ENCODE measurements at places on chromosomes 1 and 21.

DNA sequence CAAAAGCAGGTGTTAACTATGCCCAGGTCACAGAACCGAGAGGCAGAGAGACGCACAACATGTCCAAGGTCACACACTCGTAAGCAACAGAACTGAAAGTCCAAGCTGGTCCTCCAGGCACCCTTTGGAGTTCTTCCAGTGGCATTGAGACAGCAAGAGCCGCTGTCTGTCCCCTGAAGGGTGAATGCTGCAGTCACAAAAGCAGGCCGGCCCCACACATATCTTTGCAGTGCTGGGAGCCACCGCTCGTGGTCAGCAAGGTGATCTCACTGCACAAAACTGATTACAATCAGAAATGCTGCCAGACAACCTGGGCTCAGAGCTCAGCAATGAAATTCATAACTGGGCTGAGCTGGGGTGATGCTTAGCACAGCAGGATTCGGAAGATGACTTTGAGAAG lies 47.4 kb upstream of the RAB4A start:
- no peak for DNase-seq

GRCh38 chr1:184473176-184473966 lies 86.5 kb downstream of the C1orf21 start:
- no peak for DNase-seq

- no peak for DNase-seq
These were observed 135.3 kb upstream of the PRMT6 start for GRCh38 chr1:106921186-106921585.

- no peak for DNase-seq
These were observed 711 bp upstream of the TESK2 start for GRCh38 chr1:45491487-45492260.

DNA sequence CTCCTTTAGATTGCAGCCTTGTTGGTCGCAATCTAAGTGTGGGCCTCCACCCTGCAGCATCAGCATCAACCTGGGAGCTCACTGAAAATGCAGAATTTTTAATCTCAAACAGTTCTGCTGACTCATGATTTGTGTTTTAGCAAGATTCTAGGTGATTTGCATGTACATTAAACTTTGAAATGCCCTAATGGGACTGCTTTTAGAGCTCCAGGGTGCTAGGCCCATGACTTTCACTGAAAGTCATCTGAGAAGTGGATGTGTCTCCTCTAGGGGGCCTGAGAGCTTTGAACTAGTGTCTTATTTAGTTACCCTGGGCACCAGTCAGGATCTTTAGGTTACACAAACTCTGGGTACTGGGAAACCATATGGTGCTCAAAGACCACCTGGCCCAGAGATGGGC lies 9.0 kb downstream of the TRIM67 start:
- DNase-seq = peak; percentile 22

- DNase-seq = no peak
These were observed 222.0 kb upstream of the PKN2 start for GRCh38 chr1:88462096-88462487.

DNA sequence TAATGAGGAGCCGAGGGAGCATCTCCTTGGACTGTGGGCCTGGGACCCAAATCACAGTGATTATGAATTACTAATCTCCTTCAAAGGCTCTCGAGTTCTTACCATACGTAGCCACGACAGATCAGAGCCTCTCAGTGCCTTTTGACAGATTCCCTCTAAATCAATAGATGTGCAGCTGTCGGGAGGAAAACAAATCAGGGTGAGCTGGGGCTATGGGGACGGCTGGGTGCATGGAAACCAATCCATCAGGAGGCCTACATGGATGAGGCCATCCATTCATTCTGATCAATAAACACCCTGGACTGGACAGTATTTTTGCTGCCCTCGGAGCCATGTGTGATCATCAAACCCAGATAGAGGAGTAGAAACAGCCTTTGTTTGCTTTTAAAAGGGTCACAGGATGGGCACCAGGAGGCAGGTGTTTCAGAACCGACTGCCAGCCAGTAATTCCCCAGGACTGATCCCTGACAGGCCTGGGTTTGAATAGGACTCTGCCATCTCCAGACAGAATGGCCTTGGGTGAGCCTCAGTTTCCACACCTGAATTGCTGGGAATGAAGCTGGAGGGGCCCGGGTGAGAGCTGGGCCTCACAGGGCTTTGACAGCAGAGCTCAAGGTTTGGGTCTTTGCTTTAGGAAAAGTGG lies 532.8 kb downstream of the MATN1 start:
- no peak for DNase-seq

GRCh38 chr1:207172885-207173284 lies 68.9 kb downstream of the C4BPA start:
- DNase-seq = no peak

DNA sequence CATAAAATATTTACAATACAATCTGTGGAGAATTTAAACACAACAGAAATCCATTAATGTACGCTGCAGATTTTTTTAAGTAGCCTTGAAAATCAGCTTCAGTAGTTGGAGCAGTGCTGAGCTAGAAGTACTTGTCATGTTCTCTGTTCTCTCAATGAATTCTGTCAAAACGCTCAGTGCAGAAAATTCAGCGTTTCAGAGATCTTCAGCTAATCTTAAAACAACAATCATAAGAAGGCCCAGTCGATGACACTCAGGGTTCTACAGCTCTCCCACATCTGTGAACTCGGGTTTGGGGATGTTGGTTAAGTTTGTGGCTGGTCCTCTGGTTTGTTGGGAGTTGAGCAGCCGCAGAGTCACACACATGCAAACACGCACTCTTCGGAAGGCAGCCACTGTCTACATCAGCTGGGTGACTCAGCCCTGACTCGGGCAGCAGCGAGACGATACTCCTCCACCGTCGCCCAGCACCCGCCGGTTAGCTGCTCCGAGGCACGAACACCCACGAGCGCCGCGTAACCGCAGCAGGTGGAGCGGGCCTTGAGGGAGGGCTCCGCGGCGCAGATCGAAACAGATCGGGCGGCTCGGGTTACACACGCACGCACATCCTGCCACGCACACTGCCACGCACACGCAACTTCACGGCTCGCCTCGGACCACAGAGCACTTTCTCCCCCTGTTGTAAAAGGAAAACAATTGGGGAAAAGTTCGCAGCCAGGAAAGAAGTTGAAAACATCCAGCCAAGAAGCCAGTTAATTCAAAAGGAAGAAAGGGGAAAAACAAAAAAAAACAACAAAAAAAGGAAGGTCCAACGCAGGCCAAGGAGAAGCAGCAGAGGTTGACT lies 161.2 kb downstream of the RUNX1 start:
- peak; percentile 61 for DNase-seq

- peak; percentile 41 for DNase-seq
These were observed 28.2 kb downstream of the TCEANC2 start for GRCh38 chr1:54081306-54082270.

DNA sequence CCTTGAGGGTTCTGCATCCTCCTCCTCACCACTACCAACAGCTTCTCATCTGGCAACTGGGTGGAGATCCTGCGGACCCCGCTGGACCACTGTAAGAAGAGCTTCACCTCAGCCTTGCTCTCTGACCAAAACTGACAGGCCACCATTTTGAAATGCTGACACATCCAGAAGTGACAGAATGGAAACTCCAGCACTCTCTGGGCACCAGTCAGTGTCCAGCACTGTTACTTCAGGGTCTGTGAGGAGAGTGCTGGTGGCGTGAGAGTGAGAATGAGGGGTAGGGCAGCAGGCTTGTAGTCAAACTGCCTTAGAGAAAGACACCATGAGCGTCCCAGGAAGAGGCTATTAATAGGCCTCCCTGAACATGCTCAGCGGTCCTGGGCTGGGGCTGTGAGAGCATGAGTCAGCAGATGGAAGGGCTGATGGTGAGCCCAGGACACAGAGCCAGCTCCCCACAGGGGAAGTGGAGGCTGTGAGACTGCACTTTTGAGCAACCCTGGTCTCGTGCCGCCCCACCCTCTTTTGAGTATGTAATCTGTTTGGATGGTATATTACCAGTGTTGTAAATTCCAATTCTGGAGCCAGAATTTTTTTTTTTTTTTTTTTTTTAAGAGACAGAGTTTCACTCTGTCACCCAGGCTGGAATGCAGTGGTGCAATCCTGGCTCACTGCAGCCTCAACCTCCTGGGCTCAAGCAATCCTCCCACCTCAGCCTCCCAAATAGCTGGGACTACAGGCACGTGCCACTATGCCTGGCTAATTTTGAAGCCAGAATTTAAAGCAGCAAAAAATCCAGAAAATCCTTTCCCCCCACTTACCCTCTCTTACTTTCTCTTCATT lies 34.4 kb upstream of the SLC30A1 start:
- DNase-seq = peak; percentile 81

- DNase-seq = no peak
These were observed 104.7 kb downstream of the HLCS start for GRCh38 chr21:36861595-36862323.

Data from Kasumi-1 (cell line).